Stimulated activated CD4-positive, alpha-beta T cell treated with anti-CD3 and anti-CD28 coated beads, Interleukin-1b, Interleukin-23, amount 100 ng/mL, for 24 hours (primary cell): ENCODE measurements at places on chromosomes 7 and 10.

GRCh38 chr10:120428754-120429153 is 28.3 kb upstream of the PLPP4 start:
- DNase-seq = no peak

- no peak for DNase-seq
Observed at GRCh38 chr10:6014241-6014761, 37.0 kb upstream of the IL15RA start.

- no peak for DNase-seq
Observed at GRCh38 chr10:62266611-62267010, 2.0 kb downstream of the RTKN2 start.

- DNase-seq = no peak
Observed at GRCh38 chr7:28847681-28848080, 110.4 kb downstream of the TRIL start.

DNA sequence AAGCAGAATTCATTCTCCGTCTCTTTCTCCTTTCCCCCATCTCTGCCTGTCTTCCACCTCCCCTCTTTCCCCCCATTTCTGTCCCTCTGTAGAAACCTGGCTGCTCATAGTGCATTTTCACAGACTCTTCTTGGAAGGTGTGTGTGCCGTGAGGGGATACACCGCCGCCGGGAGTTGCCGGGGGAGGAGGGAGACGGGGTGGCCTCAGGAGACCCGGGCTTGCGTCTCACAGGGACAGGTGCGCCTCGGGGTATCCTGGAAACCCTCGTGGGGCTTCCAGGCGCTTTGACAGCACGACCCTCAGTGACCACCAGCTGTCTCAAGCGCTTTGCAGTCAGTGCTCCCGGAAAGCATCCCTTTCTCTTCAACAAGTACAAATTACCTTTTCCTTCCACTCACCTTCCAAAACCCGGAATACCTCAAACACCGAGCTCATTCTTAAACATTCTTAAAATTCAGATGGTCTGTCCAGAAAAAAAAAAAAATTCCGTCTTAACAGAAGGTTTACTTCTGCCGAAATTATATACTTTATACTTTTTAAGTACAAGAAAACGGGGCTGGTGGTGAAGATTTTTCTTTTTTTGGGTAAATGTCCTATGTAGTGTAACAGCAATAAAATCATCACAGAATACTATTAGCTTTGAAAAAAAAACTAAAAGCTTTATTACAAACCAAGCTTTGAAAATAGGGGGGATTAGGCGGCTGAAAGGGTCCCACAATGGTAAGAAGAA is 8.2 kb downstream of the EMX2 start:
- no peak for DNase-seq

- DNase-seq = no peak
Observed at GRCh38 chr7:745431-746154, 18.5 kb upstream of the PRKAR1B start.

DNA sequence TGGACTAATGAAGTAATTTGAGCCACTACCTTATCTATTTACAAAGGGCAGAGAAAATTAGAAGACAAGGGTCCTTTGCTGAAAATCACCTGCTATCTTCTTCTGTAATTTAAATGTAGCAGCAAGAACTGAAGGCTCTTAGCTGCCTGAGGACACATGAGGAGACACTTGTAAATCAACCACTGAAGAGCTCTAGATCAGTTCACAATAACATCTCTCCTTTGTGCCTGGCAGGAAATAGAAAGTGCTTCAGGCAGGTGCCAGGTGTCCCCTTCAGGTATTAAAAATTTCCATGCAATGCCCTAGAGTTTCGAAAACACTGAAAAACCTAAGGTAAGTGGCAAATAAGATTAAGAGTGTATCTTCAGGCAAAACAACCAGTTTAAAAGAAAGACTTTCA is 474.6 kb downstream of the GRM8 start:
- DNase-seq = no peak

DNA sequence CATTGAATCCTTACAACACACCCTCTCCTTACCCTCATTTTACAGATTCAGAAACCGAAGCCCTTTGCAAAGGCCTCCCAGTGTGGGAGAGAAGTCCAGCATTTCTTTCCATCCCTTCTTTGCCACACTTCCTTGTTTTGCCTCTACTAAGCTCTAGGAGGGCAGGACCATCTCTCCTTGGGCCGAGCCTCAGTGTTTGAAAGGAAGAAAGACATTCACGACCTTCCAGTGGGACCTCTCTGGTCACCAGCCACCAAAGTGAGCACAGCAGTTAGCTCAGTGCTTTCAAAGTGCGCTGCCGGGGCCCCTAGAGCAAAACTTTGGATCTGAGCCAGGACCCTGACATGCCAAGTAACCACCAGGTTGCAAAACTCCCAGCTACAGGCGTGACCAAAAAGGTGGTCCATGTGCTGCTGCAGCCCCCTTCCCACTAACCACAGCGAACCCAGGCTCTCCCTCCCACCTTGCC is 12.4 kb downstream of the CTBP2 start:
- no peak for DNase-seq
